ENCODE measurements at places on chromosomes 1 and 21.

DNA sequence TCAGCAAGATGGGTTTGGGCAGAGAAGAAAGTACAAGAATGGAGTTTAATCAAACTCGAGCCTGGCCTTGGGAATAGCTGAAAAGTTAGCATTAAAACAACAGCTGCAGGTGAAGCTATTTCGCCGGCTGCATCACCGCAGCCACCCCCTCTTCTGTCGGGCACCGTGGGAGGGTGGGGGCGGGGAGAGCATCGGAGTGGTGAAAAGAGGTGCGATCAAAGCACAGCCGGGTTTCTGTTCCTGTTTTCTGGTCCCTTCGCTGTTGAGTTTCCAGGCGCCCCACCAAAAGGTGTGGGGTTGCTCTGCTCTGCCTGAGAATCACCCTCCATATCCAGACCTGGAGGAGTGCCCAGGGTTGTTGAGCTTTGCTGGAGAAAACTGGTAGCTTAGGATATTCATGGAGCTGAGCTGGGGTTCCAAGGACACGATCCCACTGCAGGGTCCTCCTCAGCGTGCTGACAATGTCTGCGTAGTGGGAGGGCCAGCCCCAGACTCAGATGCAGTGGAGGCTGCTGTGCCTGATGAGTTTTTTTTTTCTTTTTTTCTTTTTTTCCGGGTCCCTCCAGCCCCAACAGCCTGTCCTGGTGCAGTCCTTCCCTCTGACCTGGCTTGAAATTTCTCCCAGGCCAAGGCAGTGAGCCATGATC is 127.5 kb upstream of the C1orf174 start:
- DNase-seq: no peak

DNA sequence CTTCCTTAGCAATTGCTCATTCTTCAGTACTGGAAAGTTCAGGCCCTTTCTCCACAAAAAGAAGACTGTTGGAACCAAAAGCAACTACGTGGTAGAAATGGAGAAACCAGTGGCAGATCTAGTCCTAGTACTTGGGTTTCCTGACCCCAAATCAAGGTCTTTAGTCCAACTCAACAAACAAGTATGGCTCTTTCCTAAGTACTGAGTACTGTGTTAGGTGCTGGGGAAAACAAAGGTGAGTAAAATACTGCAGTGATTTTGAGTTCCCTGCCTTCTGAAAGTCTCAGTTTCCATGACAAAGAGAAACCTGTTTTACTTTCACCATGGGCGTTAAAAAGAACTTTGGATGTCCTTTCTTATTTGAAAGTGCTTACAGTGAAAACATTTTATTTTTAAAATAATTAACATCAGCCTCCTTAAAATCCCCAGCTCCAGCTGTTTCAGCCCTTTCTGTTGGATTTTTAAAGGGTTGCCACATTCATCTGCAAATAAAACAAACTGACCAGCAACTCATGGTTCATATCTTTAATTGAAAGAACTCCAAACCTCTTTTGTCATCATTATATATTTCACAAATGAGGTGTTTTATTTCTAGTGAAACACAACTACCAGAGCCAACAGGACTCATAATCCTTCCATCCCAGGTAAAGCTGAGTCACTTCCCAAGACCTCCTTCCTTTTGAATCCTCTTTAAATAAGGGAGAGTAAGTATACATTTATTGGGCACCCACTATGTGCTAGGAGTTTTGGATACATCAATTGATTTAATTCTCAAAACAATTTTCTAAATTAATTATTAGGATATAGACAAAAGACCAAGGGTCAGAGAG is 35.4 kb downstream of the PLPP3 start:
- DNase-seq: no peak

DNA sequence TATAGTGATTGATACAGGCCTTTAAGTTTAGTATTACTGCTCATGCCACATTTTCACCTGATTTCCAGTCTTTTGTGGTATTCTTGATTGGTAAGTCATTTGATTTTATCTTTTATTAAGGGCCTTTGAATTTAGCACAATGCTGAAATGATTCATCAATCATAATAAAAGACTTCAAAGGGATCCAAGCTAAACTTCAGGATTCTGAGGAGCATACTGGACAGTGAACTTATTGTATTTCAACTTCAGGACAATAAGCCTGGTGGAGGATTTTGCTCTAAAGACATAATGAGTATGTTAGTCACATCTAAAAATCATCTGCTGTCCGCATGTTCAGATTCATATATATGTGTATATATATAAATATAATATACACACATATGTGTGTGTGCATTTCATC is 233.3 kb downstream of the SETD4 start:
- no peak for DNase-seq

DNA sequence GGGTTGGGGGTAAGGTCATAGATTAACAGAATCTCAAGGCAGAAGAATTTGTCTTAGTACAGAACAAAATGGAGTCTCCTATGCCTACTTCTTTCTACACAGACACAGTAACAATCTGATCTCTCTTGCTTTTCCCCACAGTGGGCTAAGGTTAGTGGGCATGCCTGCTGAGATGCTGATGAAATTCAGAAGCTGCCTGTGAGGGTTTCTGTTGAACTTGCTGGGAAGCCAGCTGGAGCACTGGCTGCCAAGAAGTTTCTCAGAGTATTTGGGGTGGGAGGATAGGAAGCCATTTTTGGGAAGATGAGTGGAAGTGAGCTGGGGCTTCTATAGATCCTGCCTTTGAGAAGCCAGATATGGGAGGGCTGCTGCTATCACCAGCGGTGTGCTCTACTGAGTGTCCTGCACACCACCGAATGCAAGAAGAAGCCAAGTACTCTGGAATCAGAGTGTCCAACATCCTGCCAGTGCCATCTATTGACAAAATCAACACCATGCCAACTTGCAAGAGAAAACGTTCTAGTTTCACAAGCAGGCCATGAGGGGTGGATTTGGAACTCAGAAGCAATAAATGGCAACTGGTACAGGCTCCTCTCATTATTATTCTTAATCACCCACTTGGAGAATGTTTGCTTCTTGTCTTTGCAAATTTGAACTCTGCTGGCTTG is 102.7 kb downstream of the PTPRU start:
- no peak for DNase-seq

GRCh38 chr1:59332983-59333382 is 36.1 kb downstream of the FGGY start:
- peak; percentile 13 for DNase-seq

DNA sequence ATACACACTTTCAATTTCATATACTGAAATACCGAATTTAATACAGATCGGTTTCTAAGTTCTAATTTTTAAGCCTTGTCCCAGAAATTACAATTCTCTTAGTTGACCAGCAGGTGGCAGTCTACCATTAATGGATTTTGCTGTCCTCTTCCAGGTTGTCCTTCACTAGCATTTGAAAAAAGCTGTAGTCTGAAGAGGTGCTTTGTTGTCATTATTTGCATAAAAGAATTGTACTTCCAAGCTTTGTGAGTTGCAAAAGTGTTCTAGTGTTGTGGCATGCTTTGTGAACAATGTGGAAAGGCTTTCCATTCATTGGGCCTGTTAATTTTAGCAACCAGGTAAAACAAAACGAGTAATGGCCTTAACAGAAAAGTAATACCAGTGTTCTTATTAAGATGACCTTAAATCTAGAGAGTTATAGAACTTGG is 193.6 kb downstream of the RPS6KC1 start:
- no peak for DNase-seq

DNA sequence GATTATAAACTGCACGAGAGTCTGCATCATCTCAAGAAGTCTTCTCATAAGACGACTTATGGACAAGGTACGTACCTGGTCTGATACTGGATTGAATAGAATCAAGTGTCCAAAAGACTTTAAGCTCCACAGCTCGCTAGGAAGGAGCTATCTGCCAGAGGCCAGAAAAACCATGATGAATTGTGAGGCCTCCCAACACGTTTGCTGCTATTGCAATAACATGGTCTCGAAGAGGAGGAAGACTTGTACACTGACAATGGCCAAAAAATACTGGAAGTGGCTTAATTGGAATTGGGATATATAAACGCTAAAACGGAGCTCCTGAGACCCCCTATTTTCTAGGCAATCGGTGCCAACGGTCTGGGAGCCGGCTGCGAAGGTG is 534 bp downstream of the DNAJC28 start:
- DNase-seq: no peak

GRCh38 chr1:200528858-200529606 is 91.5 kb downstream of the KIF14 start:
- DNase-seq: no peak

DNA sequence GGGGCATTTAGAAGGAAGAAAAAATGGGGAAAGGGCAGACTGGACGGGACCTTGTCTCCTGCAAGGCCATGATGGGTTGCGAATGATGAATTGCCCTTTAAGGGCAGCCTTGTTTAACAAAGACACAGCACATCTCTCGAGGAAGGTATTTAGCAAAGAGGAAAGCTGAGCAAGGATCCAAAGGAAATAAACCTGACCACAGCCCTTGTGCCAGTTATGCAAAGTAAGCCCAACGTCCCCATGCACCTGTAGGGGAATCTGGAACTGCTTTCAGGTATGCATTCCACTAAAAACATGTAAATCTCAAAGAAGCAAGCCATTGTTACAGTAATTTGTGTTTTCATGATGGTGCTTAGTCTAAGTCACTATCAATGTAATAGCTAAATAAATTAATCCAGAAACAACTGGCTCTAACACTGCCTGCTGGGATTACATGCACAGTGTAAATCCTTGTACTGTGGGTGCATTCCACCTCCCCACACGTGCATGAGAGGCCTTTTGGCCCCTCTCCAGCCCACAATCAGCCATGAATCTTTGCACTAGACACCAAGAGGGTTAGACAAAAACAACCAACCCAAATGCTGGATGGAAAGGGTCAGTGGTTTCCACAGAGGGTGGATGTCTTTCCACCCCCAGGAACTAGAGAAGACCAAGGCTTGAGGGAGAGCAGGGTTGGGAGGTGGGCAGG is 228.8 kb upstream of the KAZN start:
- DNase-seq: no peak

GRCh38 chr1:42343049-42343448 is 8.0 kb upstream of the FOXJ3 start:
- DNase-seq: no peak

- no peak for DNase-seq
Measured at GRCh38 chr1:208182880-208183645, 61.1 kb downstream of the PLXNA2 start.

- no peak for DNase-seq
Measured at GRCh38 chr1:111198836-111199235, 1.6 kb downstream of the DENND2D start.

- DNase-seq: no peak
Measured at GRCh38 chr1:222071387-222071786, 329.5 kb upstream of the DUSP10 start.

DNA sequence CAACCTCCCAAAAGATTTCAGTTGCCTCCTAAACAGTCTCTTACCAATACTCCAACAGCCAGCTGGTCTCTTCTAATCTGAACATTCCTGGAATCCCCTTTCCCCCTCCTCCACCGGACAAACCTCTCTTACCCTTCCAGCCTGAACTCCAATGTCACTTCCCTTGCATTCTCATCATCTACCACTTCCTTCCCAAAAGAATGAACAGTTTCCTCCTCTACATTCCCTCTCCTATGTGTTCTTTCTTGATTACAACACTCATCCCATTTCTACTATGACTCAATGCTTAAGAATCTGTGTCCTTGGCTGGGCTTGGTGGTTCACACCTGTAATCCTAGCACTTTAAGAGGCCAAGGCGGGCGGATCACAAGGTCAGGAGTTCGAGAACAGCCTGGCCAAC is 417.1 kb downstream of the SETD4 start:
- DNase-seq: no peak

DNA sequence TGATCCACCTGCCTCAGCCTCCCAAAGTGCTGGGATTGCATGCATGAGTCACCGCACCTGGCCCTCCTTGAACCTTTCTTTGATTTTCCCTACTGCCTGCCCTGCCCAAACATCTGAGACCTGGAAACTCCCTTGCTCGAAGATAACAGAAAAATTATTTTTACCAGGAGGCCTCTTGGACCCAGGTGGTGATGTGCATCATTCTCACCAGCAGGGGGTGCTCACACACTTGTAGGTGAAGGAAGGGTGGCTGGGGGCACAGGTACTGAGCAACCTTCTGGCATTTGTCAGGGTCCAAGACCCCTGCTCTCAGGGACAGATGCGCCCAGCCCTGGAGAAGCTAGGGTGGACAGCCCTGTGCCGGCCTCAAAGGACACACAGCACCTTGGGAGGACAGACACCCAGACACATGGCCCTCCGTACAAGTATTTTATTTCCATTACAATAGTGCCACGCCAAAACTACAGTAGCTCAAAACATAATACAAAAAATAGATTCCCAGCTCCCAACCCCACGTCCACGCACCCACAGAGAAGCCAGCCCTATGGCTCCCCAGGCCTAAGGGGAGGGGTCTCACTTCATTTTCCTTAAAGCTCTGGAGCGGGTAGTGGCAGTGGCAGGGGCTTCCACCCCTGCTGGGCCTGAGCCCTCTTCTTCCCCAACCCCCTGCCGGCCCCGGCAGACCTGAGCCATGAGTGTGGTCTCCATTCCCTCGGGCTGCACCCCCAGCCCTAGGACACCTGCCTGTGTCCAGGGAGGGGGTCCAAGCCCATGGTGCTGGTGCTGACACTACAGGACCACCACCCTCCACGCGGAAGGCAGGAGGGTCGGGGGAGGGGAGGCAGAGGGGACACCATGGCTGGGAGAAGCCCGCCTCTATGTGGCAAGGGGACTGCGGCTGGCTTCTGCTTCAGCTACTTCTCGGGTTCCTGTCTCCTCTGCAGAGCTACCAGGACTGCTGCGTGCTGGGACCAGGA is 40.4 kb upstream of the EIF4G3 start:
- DNase-seq: peak; percentile 76

DNA sequence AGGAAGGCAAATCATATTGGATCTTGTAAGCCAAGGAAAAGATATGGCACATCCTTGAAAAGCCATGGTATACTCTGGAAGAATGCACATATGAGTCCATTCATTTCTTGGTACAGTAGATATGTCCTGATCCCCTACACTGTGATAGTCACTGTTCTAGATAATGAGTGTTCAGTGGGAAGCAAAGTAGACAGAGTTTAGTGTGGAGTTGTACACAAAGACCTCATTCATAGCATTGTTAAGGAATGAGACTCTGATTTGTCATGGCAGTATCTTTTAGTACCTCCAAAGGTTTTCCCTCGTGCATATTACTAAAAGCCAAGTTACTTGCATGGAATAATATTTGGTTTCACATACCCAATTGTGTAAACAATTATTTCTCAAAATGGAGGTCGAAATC is 204.7 kb downstream of the NFIA start:
- no peak for DNase-seq

- peak; percentile 38 for DNase-seq
Measured at GRCh38 chr1:15153842-15154479, 414 bp downstream of the TMEM51 start.

GRCh38 chr1:28965271-28965870 is 51.0 kb downstream of the EPB41 start:
- no peak for DNase-seq

GRCh38 chr1:220077887-220078286 is 11.7 kb downstream of the BPNT1 start:
- no peak for DNase-seq

DNA sequence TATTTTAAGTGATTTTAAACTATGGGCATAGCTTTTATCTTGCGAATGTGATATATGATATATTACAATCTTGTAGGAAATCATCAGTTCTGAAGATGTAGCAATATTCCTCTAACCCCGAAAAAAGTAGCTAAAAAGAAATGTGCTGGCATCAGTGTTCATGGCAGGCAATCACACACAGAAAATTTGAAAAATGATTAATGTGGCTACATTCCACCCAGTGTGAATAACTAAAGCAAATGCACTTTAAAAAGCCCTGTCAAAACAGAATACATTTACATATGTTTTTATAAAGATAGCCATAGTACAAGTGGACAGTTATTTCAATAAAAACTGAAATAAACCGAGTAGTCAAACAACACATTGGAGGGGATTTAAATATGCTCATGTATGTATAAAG is 260.2 kb downstream of the HHAT start:
- DNase-seq: no peak

Measured in stimulated activated CD4-positive, alpha-beta T cell treated with anti-CD3 and anti-CD28 coated beads, Interleukin-1b, Interleukin-23, amount 100 ng/mL, for 48 hours (primary cell).